NCI-H2227 treated with DMSO at 0.1 percent for 48 hours (cell line): ENCODE measurements at places on chromosomes 11 and 22.

- no peak for DNase-seq
These were observed 55.0 kb upstream of the APOA1 start for GRCh38 chr11:116892374-116892773.

DNA sequence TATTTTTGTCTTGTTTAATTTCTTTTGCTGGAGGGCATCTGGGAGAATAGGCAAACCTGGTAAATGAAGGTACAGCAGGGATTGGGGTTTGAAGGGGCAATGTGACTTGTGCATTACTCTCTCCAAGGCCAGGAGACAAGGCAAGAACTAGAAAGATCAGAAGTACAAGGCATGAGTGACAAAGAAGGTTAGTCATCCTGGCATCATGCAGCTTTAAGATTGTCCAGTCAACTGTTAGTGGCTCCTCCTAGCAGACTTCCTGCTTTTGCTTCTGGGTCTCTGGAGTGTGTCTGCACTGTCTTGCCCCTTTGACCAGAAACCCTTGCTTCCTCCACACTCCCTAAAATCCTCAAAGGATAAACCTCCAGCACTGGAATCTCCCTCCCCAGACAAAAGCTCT lies 27.2 kb upstream of the GLYATL1 start:
- no peak for DNase-seq

- no peak for DNase-seq
These were observed 9.2 kb downstream of the PRSS23 start for GRCh38 chr11:86809561-86809960.

GRCh38 chr11:43397251-43397650 lies 38.5 kb downstream of the TTC17 start:
- DNase-seq: no peak

GRCh38 chr22:33873186-33873585 lies 47.1 kb downstream of the LARGE1 start:
- DNase-seq: no peak

DNA sequence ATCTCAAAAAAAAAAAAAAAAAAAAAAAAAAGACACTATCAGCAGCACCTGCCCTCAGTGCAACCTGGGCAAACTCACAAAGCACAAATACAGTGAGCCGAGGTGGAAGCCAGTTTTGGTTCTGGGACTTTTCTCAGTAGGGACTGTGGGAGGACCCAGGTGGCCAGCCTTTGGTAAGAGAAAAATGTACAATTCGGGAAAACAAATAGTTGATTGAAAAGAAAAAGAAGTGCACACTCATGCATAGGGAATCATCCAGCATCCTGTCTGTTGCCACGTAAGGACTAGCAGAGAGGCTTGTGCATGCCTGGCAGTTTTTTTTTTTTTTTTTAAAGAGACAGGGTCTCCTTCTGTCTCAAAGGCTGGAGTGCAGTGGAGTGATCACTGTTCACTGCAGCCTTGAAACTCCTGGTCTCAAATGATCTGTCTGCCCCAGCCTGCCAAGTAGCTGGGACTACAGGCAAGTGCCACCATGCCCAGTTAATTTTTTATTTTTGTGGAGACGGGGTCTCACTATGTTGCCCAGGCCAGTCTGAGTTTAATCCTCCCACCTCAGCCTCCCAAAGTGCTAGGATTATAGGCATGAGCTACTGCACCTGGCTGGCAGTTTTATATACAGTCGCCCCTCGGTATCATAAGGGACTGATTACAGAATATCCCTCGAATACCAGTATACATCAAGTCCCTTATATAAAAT lies 36.7 kb downstream of the TPST2 start:
- no peak for DNase-seq

DNA sequence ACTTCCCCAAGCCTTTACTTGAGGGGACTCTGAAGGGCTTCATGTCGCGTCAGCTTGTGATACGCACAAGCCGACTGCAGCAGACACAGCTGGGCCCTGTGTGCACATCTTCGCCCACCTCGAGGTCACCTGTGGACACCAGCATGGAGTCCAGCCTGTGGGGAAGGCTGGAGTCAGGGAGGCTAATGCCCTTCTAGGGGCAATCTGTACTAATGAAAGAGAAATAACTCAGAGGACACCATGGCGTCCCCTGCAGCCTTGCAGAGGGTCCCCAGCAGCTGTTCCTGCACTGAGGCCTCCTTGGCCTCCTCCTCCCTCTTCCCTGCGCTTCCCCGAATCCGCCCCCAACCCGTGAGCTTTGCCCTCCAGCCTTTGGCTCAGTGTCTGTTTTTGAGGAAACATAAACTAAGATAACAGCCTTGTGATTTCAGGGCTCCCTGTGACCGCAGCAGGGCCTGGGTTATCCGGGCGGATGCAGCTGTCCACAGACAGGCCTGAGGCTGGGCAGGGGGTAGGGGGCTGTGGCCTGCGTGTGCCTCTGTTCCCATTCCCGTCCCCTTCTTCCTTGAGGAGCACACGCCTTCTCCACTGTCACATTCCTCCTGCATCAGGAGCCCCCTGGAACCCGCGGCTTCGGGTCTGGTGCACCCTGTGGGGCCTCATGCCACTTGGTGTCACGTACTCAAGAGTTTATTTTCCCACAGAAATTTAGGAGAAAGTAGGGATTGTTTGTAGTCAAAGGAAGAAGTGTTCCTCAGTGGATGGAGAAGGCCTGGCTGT lies 25.0 kb downstream of the KRTAP5-5 start:
- no peak for DNase-seq

DNA sequence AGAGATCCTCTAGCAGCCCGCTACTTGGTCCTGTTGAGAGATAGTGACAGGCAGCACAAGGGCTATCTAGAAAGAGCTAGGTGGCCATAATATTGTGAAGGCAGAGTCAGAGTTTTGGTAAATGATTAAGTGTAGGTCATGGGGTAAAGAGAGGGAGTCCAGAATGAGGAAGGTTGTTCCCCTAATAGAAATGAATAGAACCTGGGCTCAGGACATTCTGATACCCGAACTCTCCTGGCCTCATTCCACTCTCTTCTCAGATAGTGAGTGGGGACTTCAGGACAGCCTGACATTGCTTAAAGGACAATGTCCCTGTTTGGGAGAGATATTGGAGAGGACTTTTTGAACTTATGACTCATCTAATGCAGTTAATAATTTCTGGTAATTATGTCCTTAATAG lies 20.6 kb downstream of the SLC5A1 start:
- DNase-seq: no peak

DNA sequence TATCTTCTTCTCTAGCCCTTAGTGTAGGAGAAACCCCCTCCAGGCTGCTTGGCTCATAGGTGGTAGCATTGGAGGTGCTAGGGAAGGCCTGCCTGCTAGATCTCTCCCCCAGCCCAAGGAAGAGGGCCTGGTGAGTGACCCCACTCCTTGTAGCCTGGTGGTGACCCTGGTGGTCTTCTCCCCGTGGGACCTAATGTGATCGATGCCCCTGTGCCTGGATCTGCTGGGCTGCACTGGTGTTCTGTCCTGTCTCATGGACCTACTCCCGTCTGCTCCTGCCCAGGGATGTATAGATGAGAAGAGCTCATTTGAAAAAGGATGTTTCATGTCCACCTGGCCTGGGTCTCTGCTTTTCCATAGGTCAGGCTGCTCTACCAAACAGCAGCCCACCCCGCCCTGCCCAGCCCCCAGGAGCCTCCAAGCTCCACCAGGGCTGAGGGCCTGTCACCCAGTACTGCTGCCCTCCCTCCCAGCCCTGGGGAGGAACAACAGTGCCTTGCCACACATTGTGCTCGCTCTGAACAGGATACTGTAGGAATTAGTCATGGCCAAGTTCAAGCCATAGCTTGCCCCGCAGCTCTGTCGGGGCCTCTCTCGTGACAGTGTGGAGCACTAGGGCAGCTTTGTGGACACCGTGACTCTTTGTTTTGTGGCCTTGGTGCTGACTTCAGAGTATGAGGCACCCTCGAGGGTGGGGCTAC lies 19.7 kb downstream of the SLC37A2 start:
- DNase-seq: no peak

- DNase-seq: no peak
These were observed 43.2 kb upstream of the YPEL1 start for GRCh38 chr22:21778705-21779363.

DNA sequence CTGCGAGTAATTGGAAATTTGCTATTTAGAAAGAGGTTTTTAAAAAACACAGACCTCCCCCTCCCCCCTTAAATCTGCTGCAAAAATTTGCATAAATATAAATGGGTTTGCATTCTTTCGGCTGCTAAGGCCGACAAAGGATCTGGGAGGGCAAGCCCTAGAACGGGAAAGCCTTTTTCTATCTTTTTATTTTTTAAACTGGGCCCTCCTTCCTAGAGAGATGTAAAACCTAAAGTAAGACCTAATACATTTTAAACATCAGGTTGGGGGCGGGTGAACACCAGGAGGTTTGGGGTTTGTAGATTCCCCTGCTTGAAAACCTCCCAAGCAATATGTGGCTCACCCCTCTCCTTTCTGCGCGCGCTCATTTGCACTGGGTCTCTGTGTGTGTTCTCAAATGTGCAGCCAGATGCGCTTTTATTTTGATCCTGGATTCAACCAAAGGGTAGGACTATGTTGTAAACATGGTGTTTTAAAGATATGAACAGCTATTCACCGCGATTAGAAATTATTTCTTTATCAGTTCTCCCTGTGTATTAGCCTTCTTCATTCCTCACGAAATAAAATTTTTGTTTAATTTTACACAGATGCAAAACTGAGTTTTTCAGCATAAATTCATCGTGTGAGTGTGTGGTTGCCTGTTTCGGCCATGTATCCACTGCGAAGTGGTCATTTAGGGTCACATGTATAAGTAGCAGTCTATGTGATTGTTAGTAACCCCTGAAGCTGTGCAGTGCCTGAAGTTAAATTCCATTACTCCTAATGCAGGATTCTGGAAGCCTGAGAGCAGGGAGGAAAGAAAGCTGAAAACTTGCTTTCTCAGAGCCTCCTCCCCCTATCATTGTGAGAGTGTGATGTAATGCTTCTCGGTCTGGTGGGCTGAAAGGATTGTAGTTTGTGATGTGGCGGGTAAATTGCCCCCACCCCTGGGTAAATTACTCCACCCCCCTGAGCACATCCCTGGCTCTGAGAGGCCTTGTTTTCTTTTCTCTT lies 988 bp downstream of the TNRC6B start:
- DNase-seq: no peak

- DNase-seq: no peak
These were observed 61.3 kb downstream of the PPME1 start for GRCh38 chr11:74232311-74232950.

GRCh38 chr11:33987975-33988580 lies 63.5 kb upstream of the CAPRIN1 start:
- DNase-seq: peak; percentile 58

- no peak for DNase-seq
These were observed 17.2 kb upstream of the CRYBB3 start for GRCh38 chr22:25182131-25183110.

GRCh38 chr22:29331213-29331612 lies 15.7 kb upstream of the RASL10A start:
- DNase-seq: no peak

DNA sequence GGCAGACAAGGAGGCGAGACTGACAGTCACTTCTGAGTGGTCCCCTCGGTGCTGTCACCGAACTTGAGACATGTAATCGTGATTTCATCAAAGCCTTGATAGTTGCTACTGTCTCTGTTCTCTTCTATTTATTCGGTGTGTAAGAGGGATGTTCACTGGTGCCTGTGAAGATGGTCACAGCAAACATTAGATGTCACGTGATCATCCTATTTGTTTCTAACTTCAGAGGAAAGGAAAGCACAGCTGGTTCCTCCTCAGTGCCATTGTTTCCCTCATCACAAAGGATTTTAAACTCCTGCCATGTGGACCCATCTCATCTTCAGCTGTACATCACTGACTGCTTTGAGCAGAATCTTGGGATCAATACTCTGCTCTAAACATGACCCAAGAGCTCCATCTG lies 73.1 kb upstream of the CLMP start:
- DNase-seq: peak; percentile 39

DNA sequence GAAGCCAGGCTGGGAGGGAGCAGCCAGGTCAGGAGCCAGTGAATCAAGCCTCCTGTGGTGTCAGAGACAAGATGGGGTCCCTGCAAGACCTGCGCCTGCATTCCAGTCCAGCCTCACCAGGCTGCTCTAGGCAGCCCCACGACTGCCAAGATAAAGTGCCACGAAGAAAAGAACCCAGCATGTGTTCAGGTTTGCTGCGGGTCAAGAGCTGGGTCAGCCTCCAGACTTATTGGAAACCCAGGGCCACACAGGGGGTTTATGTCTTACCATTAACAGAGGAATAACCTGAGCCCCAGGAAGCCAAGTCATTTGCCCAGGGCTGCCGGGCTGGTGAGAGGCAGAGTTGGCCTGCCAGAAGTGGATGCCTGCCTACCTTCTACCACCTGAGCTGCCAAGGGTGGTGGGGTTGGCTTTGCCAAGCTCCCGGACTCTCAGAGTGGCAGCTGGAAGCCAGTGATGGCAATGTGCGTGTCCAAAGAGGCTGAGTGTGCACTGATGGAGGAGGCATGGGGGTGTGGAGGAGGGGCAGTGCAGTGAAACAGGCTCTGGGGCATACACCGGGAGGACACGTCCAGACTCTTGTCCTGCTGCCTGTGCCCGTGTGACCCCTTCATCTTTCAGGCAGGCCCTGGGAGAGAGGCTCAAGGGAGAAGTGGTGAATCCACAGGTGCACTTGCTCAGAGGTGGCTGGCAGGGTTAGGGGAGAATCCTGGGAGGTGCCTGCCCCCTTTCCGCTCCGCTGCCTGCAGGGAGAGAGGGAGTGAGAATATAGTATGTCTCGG lies 1.7 kb downstream of the RASD2 start:
- DNase-seq: no peak

DNA sequence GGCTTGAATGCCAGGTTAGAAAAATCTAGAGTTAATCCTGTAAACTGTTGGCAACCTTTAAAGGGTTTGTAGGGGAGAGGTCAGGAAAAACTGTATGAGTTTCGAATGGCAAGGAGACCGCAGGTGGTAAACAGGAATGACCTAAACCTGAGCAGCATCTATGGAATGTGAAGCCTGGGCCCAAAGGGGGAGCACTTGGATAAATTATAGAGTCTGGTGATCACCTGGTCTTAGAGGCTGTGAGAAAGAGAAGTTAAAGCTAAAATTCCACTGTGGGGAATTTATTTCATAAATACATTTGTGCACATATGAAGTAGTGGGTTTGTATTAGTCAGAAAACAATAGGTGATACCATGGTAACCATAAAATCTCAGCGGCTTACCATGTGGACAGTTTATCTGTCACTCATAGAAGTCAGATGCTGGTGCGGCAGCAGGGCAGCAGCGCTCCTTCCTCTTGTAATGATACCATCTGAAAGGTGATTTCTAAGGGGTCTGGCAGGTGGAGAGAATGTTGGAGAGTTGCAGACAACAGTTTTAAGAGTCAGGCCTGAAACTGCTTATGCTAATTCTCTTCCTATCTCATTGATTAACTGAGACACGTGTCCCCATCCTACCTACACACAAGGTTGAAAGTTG lies 1104.4 kb upstream of the CCDC90B start:
- DNase-seq: peak; percentile 25

- DNase-seq: no peak
These were observed 52.6 kb downstream of the SPECC1L start for GRCh38 chr22:24323233-24323632.

- DNase-seq: no peak
These were observed 17.4 kb upstream of the ETS1 start for GRCh38 chr11:128604723-128605122.

- no peak for DNase-seq
These were observed 116.3 kb downstream of the TIMP3 start for GRCh38 chr22:32917577-32918354.

GRCh38 chr22:43923191-43923590 lies 414 bp upstream of the PNPLA3 start:
- no peak for DNase-seq
